Myocyte (in vitro differentiated cells): ENCODE measurements at places on chromosomes 16 and 17. TPM values are rescaled to one million over a fixed set of nuclear protein-coding genes. Genes with fewer than 3 reads are reported as not detected.

DNA sequence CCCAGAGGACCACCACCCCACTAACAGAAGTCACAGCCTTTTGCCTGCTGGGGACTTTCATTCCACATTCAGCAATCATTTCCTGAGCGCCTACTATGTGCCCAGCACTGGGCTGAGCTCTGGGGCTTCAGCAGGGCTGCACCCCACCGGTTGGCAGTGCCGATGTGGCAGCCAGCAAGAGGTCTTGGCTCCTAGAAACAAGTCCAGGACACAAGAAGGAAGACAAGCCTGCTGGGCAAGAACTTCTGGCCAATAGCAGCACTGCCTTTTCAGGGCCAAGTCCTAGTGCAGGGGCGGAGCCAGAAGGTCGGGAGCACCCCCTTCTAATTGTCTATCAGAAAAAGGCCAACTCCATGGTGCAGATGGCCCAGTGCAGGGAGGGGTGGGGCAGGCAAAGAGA lies 13.0 kb upstream of the HOXB9 start:
- DNase-seq = no peak

The PMFBP1 gene
- total RNA-seq = not detected in 2 replicates

The SSTR5 gene
- total RNA-seq = 0.29 and 1.6 TPM in 2 replicates

The KRTAP2-3 gene
- total RNA-seq = 0.19 TPM in 1 of 2 replicates, not detected in the other
